ENCODE measurements at places on chromosomes 1 and 21.

GRCh38 chr1:27884006-27884954 lies 11.9 kb downstream of the THEMIS2 start:
- DNase-seq: no peak

- no peak for DNase-seq
These were observed 46.7 kb downstream of the PHC2 start for GRCh38 chr1:33384040-33384812.

- DNase-seq: no peak
These were observed 123.5 kb upstream of the NGF start for GRCh38 chr1:115461526-115461925.

DNA sequence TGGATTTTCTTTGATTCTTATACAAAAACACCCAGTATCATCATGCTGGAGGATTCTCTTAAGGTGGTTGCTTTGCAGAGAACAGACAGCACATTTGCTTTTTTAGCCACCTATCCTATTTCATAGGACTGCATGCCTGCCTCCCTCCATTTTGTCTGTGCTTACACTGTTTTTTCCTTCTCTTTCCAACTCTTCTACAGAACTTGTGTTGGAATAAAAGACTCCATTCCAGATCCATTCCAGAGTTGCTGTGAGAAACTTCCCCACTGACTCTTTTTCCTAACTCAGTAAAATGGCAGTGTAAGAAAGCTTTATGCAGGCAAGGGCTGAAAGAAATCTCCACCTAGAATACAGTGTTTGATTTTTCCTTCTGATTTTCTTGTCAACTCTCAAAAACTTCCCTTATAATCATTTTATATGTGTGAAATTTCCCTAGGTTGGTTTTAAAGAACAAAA lies 5.2 kb upstream of the ARID1A start:
- DNase-seq: no peak

- DNase-seq: no peak
These were observed 75.5 kb upstream of the PDC start for GRCh38 chr1:186536273-186536890.

All from amygdala (tissue), 56 donors.